ENCODE measurements at places on chromosomes 6 and 20.

GRCh38 chr6:89079511-89080234 is 878 bp upstream of the PNRC1 start:
- DNase-seq = peak; percentile 32

- no peak for DNase-seq
Observed at GRCh38 chr6:131979515-131980337, 28.6 kb upstream of the CCN2 start.

DNA sequence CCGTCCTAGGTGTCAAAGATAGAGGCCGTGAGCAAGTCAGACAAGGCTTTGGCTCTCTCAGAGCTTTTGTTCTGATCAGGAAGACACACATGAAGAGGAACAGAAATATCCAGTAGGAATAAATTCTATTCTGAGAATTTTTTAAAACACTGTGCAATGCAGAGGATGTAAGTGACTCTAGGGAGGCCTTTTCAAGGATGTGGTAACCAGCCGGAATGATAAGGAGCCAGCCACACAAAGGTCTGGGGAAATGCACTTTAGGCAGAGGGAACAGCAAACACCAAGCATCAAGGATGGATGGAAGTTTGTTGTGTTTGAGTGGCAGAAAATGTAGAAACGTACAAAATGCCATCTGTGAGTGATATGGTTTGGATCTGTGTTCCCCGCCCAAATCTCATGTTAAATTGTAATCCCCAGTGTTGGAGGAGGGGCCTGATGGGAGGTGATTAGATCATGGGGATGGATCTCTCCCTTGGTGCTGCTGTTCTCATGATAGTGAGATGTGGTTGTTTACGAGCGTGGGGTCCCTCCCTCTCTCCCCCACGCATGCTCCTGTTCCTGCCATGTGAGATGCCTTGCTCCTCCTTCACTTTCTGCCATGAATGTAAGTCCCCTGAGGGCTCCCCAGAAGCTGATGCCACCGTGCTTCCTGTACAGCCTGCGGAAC is 93.6 kb upstream of the CDYL start:
- no peak for DNase-seq

DNA sequence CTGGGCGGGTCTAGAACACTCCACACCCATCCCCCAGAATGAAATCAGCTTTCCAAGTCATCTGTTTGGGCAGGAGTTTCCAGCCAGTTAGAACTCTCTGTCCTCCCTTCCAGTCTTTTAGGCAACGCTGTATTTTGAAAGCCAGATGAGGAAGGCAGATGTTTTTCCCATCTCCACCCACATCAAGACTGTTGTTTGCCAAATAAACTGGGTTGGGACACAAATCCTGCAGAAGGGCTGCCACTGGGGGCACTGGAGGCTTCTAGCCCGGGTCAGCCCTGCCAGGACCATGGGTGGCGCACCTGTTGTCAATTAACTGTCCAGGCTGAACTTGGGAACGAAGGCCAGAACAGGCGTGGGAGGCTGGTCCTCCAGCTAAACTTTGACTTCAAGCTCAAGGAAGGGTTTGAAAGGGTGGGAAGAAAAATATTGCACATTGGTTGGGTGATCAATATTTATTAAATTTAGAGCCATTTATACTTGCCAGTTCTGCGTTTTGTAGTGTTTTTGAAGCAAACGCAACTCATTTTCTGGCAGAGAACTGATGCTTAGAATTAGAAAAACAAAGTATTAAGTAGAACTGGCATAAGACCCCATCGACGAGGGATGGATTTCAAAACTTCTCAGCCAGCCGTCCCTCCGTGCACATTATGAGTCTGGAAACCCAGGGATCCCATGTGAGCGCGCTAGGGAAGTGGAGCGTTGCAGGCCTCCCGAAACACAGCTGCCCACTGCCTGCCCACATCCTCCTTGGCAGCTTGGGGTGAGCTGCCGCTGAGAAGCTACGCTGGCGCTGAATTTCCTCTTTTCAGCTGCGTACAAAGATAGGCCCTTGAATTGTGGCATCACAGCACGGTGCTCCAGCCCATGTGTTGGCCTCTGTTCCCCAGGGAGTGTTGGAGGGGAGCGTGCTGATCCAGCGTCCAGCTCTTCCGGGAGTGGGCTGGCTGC is 297.4 kb downstream of the QKI start:
- no peak for DNase-seq

DNA sequence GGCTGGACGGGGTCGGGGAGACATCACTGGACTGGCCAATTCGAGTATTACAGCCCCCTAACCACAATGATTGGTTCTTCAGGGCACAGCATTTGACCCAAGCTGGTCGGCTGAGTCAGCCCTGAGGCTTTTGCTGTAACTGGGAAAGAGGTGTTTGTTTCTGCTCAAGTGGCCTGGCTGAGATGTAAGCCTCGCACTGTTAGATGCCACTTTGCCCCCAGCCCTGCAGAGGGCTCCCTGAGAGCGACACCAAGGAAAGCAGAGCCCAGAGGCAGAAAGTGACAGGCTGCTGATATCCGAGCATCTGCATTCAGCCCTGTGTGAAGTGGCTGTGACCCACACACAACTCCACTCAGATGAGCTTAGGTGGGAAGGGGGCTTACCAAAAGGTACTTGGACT is 19.4 kb downstream of the ERGIC3 start:
- DNase-seq = no peak

GRCh38 chr6:31203345-31203979 is 33.0 kb upstream of the POU5F1 start:
- DNase-seq = peak; percentile 66

DNA sequence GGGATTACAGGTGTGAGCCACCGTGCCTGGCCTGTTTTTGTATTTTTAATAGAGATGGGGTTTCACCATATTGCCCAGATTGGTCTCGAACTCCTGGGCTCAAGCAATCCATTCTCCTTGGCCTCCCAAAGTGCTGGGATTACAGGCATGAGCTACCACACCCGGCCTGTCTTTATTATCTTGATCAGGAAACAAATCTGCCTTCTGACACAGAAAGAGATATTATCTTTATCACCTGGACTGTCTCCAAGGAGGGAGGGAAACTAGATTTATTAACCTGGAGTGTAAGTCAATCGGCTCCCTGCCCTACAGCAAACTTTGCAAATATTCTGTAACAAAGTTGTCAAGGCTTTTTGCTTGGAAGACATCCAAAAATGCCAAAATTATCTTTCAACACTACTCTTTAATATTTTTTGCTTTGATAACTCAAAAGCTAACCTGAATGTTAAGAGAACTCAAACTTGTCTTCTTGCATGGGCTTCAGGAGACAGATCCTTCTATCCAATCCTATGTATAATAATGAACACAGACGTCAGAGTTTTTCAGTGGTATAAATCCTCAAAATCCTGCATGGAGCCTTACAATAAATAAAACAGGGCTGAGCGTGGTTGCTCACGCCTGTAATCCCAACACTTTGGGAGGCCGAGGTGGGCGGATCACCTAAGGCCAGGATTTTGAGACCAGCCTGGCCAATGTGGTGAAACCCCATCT is 85.0 kb upstream of the LOC128125822 start:
- DNase-seq = no peak
